Naive B cell (primary cell): ENCODE measurements at places on chromosomes 13 and 19. TPM values are rescaled to one million over a fixed set of nuclear protein-coding genes. Genes with fewer than 3 reads are reported as not detected.

Gene KLK4
- polyA plus RNA-seq, result 0.56 TPM

Gene SULT2A1
- polyA plus RNA-seq, result not detected

GRCh38 chr13:62663767-62664166, 1248.1 kb upstream of the PCDH20 start:
- H3K27me3 ChIP-seq, result no peaks in the 10 kb centered on the region
- no peak overlapping the region for H3K27ac ChIP-seq
- no peaks in the 10 kb centered on the region for H3K4me1 ChIP-seq
- no peak for DNase-seq

DNA sequence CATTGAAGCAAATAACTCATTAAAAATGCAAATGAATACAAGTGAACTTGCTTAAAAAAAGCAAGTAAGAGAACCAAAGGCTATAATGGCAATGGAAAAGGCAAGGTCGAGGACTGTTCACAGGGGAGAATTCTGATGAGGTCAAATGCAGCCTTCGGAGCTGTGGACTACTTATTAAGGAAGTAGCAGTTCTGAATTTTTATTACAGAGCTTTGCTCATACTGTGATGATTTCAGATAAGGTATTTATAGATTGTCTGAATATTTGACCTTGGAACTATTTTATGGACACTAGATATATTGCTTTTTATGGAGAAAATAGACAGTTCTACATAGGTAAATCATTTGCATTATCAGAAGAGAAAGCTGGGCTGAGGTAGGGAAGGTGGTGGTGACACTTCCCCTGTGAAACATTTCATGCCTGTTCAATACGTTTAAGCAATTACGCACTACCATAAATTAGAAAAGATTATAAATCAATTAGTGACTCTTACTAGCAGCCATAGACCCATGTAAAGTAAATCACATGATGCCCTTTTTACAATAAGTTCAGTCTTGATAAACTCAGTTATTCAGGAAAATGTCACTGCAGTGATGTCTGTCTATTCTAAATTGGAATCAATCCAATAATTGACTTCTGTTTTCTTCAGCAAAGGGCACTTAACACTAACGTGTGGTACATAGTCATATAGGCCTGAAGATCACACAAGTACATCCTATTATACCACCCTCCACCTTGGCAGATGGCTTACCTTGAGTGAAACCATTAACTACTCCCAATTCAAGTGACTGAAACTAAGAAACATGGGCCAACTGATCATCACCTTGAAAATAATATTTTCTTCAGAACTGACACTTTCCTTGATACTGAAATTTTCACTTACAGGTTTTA, 260.0 kb downstream of the KLF12 start:
- DNase-seq, result no peak
- no peak overlapping the region for H3K27ac ChIP-seq
- no peak overlapping the region for H3K4me3 ChIP-seq

- H3K36me3 ChIP-seq, result peaks cover 11% of the 10 kb centered on the region
- H3K27me3 ChIP-seq, result no peaks in the 10 kb centered on the region
- no peak for DNase-seq
- no peak overlapping the region for H3K27ac ChIP-seq
These were observed 104.1 kb downstream of the DNAJC3 start for GRCh38 chr13:95781016-95781415.

- H3K4me3 ChIP-seq, result peak overlapping the region; percentile 42
- peaks cover 8% of the 10 kb centered on the region for H3K27me3 ChIP-seq
- H3K4me1 ChIP-seq, result peaks cover 30% of the 10 kb centered on the region
- H3K36me3 ChIP-seq, result no peaks in the 10 kb centered on the region
- DNase-seq, result no peak
These were observed 12.9 kb downstream of the B3GNT3 start for GRCh38 chr19:17807731-17808316.

DNA sequence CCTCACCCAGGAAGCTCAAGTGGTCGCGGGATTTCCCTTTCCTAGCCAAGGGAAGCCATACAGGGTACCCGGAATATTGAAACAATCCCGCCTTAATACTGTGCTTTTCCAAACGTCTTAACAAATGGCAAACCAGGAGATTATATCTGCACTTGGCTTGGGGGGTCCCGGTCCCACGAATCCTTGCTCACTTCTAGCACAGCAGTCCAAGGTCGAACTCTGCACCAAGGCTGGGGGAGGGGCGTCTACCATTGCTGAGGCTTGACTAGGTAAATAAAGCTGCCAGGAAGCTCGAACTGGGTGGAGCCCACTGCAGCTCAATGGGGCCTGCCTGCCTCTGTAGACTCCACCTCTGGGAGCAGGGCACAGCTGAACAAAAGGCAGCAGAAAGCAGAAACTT, 1644.8 kb downstream of the PCDH9 start:
- no peak overlapping the region for H3K27ac ChIP-seq
- no peak overlapping the region for H3K4me3 ChIP-seq
- H3K36me3 ChIP-seq, result no peaks in the 10 kb centered on the region
- no peak for DNase-seq

- no peaks in the 10 kb centered on the region for H3K4me1 ChIP-seq
- no peak overlapping the region for H3K27ac ChIP-seq
- no peaks in the 10 kb centered on the region for H3K36me3 ChIP-seq
- H3K4me3 ChIP-seq, result no peak overlapping the region
These were observed 146.4 kb upstream of the VSTM2B start for GRCh38 chr19:29379257-29380021.

- H3K4me1 ChIP-seq, result peaks cover 26% of the 10 kb centered on the region
- no peak for DNase-seq
- H3K36me3 ChIP-seq, result peaks cover 26% of the 10 kb centered on the region
- no peak overlapping the region for H3K27ac ChIP-seq
- peaks cover 88% of the 10 kb centered on the region for H3K27me3 ChIP-seq
- peak overlapping the region; percentile 70 for H3K4me3 ChIP-seq
These were observed 6.3 kb upstream of the DNAAF3 start for GRCh38 chr19:55172741-55173140.
